ENCODE measurements at places on chromosomes 16 and 17. TPM values are rescaled to one million over a fixed set of nuclear protein-coding genes. Genes with fewer than 3 reads are reported as not detected.

The SULT1A1 gene
- 26.3 TPM for total RNA-seq

The BAIAP3 gene
- 0.52 TPM for total RNA-seq

DNA sequence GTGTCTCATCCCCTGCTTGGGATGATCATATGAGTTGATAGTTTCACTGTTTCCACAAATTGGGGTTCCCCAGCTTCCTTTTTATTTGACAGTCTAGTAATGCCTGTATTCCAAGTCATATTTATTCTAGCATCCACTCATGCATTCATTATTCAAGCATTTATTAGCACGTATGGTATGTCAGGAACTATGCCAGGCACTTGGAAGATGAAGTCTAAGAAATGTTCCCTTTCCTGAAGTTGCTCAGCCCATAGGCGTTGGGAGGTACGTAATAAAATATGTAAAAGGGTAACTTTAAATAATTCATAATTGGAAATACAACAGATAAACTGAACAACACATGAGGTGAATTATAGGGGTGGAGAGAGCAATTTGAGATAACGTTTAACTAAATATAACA is 338.0 kb upstream of the MAF start:
- H3K36me3 ChIP-seq: no peaks in the 10 kb centered on the region
- H3K27me3 ChIP-seq: no peaks in the 10 kb centered on the region
- H3K27ac ChIP-seq: no peak overlapping the region
- H3K4me3 ChIP-seq: no peak overlapping the region

The RNF157 gene
- 0.61 TPM for total RNA-seq

The NXN gene
- total RNA-seq: 16.8 TPM

GRCh38 chr16:15398618-15399316 is 3.2 kb downstream of the MPV17L start:
- H3K4me3 ChIP-seq: no peak overlapping the region
- DNase-seq: no peak
- no peaks in the 10 kb centered on the region for H3K4me1 ChIP-seq
- no peaks in the 10 kb centered on the region for H3K36me3 ChIP-seq

GRCh38 chr17:38869526-38870258 is at the start of gene LASP1:
LASP1 (plus strand) TSS chr17:38870058; CDS start chr17:38870190, 132 bp downstream.
- peak; percentile 94 for DNase-seq
- H3K4me1 ChIP-seq: peaks cover 25% of the 10 kb centered on the region
- H3K36me3 ChIP-seq: peaks cover 13% of the 10 kb centered on the region
- peak within 1 kb of the TSS; percentile 99 for H3K4me3 ChIP-seq

DNA sequence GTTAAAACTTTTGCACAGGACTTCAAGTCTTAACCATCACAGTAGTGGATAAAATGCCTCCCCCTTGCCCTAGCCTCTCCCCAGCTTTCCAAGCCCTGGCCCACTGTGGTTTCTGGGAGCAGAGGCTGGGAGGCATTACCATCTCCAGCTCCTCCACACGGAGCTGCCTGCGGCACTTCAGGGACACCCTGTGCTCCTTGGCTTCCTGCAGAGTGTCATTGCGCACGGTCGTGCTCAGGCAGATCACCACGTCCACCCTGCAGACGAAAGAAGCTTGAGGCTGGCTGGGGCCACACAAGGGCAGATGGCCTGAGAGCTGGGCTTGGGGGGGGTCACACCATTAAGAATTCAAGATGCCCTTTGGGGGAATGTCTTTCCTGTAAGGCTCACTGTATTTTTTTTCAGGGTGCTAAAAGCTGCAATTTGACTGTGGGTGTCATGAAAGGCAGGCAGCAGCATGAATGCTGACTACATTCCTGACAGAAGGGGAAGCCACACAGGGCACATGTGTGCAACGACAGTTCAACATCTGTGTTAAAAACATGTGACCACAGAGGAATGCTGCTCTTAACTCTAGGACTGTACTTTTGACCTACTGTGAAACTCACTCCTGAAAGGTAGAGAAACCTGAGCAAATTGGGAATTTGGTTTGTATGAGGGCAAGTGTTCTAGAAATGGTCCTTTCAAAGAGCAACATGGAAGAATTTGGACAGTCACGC is 47.7 kb upstream of the CLEC18B start:
- DNase-seq: no peak
- no peaks in the 10 kb centered on the region for H3K27me3 ChIP-seq
- H3K4me1 ChIP-seq: no peaks in the 10 kb centered on the region

The MYH2 gene
- total RNA-seq: 0.09 TPM

DNA sequence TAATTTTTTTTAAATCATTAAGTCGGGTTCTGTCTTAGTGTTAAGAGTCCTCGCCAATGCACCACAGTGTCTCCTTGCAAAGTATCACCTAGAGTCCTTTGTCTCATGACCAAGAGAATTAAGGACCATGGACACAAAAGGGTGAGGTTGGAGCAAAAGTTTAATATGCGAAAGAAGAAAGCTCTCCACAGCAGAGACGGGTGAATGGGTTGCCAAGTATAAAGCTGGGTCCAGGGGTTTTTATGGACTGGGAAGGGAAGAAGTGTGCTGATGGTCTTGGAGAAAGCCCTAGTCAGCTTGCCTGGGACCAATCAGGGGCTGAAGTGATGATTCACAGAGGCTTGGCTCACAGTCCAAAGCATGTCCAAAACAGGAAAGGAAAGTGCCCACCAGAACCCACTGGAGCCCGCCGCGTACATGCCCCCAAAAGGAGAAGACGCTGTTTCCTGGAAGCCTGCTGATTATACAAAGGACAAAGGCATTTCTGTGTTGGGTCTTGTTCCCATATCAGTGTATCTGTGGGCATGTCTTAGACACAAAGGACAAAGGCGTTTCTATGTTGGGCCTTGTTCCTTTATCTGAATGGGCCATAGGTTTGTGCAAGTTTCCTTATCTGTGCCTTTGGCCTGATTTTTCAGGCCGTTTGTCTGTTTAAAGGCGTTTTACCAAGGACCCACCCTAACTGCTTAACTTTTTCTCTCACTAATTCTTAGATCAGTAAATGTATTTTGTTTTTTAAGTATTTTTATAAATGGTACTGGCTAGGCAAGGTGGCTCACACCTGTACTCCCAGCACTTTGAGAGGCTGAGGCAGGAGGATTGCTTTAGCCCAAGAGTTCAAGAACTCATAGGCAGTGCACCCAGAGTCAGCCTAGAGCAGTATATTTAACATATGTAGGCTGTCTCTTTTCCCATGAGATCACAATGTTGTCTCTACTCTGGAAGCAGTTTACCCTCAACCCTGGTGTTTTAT is 28.7 kb upstream of the ATF7IP2 start:
- H3K27ac ChIP-seq: no peak overlapping the region
- no peak for DNase-seq
- H3K4me3 ChIP-seq: no peak overlapping the region
- H3K36me3 ChIP-seq: peaks cover 4% of the 10 kb centered on the region

- no peak overlapping the region for H3K4me3 ChIP-seq
- H3K27ac ChIP-seq: no peak overlapping the region
- H3K4me1 ChIP-seq: no peaks in the 10 kb centered on the region
- H3K36me3 ChIP-seq: no peaks in the 10 kb centered on the region
- no peaks in the 10 kb centered on the region for H3K27me3 ChIP-seq
Measured at GRCh38 chr17:34886831-34887230, 74.4 kb downstream of the CCT6B start.
